ENCODE measurements at places on chromosomes 6 and 20. TPM values are rescaled to one million over a fixed set of nuclear protein-coding genes. Genes with fewer than 3 reads are reported as not detected.

Gene OXT
- polyA plus RNA-seq: not detected

Gene PPP1R16B
- polyA plus RNA-seq: not detected

Gene TGM3
- polyA plus RNA-seq: not detected

Gene FAM184A
- polyA plus RNA-seq: 0.07 TPM

Gene PRR18
- not detected for polyA plus RNA-seq

Gene CFAP206
- polyA plus RNA-seq: 0.10 TPM

Gene WFDC10B
- polyA plus RNA-seq: not detected

Gene GLO1
- polyA plus RNA-seq: 217 TPM

Gene MYH7B
- polyA plus RNA-seq: 0.07 TPM

Gene LY6G6C
- 0.28 TPM for polyA plus RNA-seq

Gene PHACTR1
- 0.30 TPM for polyA plus RNA-seq

Gene ATAT1
- 5.7 TPM for polyA plus RNA-seq

Gene FAM217A
- not detected for polyA plus RNA-seq

Gene KHDC1L
- polyA plus RNA-seq: 0.14 TPM

Gene PDE7B
- polyA plus RNA-seq: not detected

Gene ADGRF4
- polyA plus RNA-seq: 2.0 TPM

Gene COL9A3
- polyA plus RNA-seq: 14.4 TPM

Gene GATA5
- polyA plus RNA-seq: not detected

Gene SLC24A3
- polyA plus RNA-seq: 0.15 TPM

Gene HLA-DRB5
- polyA plus RNA-seq: not detected

Gene SRXN1
- polyA plus RNA-seq: 41.6 TPM

Gene DEFB115
- polyA plus RNA-seq: not detected

Gene KIAA0408
- polyA plus RNA-seq: not detected

Gene NKX2-2
- polyA plus RNA-seq: not detected

Gene SPATS1
- not detected for polyA plus RNA-seq

Gene CD24
- polyA plus RNA-seq: 192 TPM

Gene BPIFB1
- polyA plus RNA-seq: not detected

Gene ACTL10
- polyA plus RNA-seq: 1.3 TPM

Gene RNF144B
- 6.7 TPM for polyA plus RNA-seq

Gene TRIM40
- not detected for polyA plus RNA-seq

Gene HLA-DOB
- 3.5 TPM for polyA plus RNA-seq

Gene DAAM2
- polyA plus RNA-seq: not detected

Gene DNMT3B
- polyA plus RNA-seq: 1.1 TPM

Gene GJA1
- polyA plus RNA-seq: 44.4 TPM

Gene TFAP2C
- polyA plus RNA-seq: 9.3 TPM

Gene ACSS2
- polyA plus RNA-seq: 134 TPM

Gene TREML1
- polyA plus RNA-seq: 0.36 TPM
